Hematopoietic multipotent progenitor cell treated with erythropoietin and hydrocortisone succinate and interleukin-3 and kit ligand, for 8 days (in vitro differentiated cells): ENCODE measurements at places on chromosomes 4 and X.
A peak's percentile ranks its signal among the peaks of the same experiment; 100 is the strongest.

DNA sequence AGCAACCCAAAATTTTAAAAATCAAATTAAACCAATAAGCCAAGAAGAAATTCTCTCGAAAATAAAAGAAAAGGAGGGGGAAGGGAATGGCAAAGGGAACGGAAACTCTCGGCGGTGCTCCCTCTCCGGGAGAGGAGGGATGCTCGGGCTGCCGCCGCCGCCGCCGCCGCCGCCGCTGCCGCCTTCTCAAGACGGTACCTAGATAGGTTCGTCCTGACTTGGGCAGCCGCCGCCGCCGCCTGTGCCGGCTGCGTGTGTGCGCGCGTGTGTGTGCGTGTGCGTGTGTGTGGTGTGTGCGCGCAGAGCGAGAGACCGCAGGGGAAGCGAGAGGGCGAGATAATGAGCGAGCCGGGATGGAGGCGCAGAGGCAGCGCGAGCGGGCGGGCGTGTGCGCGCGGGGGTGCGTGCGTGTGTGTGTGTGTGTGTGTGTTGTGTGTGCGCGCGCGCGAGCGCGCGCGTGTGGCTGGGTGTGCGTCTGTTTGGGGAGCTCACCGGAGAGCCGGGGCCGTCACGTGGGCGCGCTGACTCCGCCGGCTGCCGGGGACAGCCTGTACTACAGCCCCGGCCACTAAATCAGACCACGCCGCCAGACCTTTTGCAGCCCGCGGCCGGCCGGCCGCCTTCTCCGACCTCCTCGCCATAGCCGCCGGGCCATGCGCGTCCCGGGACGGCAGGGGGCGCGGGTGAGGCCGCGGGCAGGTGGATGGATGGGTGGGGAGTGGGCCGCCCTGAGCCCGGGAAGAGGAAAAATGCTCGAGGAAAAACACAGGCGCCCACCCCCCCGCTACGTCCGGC is 111.6 kb downstream of the DHX15 start:
- DNase-seq, result peak; percentile 41

DNA sequence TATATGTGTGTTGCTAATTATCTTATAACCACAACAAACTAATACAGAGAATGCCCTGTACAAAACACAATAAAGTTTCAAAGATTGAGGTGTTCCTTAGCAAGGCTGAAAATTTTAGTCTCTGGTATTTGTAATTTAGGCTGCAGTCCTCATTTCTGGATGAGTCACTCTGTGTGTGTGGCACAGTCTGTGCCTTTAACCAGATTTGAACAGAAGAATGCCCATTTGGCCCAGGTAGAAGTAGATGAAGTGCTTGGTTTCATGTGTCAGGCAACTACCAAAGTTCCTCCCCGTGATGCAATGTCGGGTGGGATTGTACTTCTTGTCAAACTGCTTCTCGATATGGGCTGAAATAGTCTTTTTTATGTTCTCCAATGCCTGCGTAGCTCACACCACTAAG is 91.6 kb upstream of the H2AZ1 start:
- no peak for DNase-seq

DNA sequence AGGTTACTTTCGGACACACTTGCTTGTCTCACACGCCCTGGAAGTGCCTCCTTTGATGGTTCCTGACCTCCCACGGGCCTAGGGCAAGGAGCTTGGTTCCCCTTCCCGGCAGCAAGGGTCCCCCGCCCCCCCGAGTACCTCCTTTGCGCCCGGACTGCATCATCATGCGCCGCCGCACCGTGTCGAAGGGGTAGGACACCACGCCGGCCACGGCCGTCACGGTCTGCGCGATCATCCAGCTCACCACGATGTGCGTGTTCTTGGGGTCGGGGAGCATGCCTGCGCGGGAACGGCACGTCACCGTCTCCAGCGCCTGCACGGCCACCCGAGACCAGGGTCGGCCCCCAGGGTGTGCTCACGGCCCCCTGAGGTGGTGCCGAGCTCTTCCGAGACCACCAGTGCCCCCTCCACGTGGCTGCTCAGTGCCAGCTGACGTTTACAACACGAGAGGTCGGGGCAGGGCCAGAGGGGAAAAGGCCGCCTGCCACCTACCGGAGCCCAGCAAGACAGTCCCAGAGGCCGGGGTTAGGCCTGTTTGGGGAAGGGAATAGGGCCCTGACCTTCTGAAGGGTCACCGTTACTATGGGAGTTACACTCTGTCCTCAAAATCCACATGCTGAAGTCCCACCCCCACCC is 4.7 kb downstream of the SLC25A6 start:
- no peak for DNase-seq

DNA sequence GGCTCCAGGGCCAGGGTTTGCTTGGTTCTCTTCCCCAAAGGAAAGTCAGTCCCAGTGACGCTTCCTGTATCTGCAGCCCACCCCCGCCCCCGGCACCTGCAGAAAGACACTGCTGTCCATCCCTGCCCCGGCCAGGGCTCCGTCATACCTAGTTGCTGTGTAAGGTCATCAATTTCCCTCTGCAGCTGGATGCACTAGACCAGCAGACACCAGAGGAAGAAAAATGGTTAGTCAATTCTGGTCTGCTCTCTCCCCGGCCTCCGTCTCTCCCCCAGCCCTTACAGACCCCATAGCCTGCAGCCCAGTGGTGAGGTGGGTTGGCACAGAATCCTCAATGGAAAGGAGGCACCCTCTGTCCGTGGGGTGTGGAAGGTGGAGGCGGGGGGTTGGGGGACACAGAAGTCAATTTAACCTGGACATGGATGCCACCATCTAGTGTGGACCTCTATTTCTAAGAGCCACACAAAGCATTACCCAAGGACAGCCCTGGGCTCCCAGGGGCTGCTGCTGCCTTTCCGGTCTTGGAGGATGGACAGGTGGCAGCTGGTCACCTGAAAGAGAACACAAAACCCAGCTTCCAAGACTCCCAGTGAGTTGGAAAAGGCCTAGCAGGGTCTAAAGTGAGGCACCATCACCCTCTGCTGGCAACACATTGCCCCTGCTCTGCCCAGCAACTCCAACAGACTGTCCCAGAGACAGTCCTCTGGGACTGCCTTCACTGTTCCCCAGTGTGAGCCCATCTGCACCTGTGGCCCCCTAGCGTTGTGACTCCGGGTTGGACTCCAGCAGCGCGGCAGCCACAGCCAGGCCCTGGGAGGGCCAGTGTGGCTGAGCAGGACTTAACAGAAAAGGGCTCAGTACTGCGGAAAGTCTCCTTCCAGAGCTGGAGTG is 40.2 kb upstream of the NHSL2 start:
- peak; percentile 50 for DNase-seq

GRCh38 chrX:275967-276580 is 5.1 kb upstream of the PLCXD1 start:
- DNase-seq, result peak; percentile 59

DNA sequence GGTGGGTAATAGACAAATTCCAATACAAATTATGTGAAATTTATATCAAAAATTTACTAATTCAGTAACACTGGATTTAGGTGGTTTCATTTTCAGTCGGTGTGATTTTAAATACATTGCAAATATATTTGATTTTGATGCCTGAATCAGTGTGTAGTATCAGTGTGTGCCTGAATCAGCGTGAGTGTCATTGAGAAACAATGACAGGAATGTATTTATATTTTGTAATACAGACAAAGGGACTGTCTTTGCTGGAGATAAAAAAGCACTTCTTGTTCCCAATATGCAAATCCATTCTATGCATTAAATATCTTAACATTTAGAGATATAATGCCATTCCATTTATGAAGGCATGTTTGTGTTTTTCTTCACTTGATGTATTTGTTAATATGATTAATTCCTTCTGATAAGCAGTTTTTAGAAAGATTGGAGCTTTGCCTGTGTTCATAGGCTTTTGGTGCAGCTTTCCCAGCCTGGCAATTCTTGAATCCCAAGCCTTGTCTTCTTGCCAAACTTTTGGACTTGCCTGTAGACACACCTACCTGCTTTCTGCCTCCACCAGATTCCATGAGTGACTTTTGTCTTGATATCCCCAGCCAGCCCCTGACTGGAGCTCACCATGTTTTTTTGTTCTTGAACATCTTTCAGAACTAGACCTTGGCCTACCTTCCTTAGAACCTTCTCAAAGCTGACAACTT is 243.8 kb downstream of the ADGRL3 start:
- DNase-seq, result no peak

DNA sequence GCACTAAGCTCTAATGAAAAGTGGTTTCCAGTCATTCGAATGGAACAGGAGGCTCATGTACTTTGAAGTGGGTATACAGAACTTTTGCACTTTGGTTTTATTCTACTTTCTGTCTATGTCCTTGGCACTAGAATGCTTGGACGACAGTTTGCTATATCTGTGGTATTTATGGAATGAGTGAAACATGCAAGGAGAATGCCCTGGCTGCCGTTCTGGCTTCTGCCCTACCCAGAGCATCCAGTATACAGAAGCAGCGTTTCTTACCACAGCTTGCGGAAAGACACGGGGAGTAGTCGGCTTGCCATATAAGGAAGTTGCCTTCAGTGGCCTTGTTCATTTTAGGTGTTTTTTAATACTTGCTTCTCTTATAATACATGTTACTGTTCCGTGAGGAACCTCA is 98.0 kb downstream of the TBL1X start:
- DNase-seq, result no peak

- DNase-seq, result peak; percentile 27
These were observed 344.3 kb downstream of the BCOR start for GRCh38 chrX:39753293-39753996.

GRCh38 chrX:47170861-47171692 is 22.6 kb upstream of the UBA1 start:
- no peak for DNase-seq

DNA sequence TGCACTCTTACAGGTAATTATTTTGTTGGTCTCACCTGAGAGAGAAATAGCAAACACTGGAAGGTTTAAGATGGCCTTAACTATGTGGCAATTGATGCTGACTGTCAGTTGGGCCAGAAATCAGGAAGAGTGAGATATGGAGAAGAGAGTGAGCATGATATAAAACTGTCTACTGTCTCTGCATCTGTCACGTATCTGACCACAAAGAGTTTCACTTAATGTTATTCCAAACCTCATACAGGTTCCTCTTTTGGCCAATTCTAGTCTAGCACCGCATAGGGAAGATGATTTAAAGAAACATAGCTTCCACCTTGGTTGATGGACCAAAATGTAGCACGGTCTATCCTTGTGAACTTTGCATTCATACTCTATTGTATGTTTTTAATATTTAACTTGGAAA is 381.0 kb upstream of the BOD1L1 start:
- no peak for DNase-seq
